ENCODE measurements at places on chromosomes 16 and 17.

DNA sequence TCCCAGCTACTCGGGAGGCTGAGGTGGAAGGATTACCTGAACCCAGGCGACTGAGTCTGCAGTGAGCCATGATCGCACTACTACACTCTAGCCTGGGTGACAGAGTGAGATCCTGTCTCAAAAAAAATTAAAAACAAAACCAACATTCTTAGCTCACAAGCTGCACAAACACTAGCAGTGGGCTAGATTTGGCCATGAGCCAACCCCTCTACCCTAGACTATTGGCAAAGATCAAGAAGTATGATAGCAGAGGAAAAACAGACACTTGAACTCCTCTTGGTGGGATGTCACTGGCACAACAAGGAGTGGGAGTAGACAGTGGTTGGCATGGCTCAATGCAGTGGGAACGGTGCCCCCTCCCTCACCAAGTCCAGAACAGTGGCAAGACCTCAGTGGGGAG, 19.6 kb upstream of the RIPOR1 start:
- no peak for DNase-seq

GRCh38 chr16:50473356-50473945, 74.7 kb upstream of the NKD1 start:
- no peak for DNase-seq

GRCh38 chr17:31388770-31389656, 2.5 kb upstream of the RAB11FIP4 start:
- peak; percentile 22 for DNase-seq

DNA sequence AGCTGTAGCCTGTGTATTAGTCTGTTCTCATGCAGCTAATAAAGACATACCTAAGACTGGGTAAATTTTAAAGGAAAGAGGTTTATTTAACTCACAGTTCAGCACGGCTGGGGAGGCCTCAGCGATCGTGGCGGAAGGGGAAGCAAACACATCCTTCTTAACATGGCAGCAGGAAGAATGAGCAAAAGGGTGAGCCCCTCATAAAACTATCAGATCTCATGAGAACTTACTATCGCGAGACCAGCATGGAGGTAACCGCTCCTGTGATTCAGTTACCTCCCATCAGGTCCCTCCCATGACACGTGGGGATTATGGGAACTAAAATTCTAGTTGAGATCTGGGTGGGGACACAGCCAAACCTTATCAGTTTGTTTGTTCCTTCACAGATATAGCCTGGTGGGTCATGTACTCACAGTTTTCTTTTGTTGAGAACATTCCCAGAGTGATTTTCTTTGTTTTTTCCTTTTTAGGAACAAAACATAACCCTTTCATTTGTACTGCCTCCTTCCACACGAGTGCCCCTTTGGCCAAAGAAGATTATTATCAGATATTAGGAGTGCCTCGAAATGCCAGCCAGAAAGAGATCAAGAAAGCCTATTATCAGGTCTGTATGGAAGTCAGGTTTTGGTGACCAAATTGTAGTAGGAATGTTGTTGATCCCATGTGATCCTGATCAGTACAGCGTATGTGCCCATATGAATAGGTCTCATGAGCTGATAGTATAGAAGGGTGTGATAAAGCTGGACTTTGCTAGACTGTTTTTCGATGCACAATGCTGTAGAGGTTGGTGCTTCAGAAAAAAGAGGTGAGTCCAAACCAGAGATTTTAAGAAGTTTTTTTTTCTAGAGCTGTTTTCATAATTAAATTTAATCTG, 8.5 kb downstream of the DNAJA3 start:
- no peak for DNase-seq

GRCh38 chr16:62060089-62060488, 23.9 kb upstream of the CDH8 start:
- no peak for DNase-seq

DNA sequence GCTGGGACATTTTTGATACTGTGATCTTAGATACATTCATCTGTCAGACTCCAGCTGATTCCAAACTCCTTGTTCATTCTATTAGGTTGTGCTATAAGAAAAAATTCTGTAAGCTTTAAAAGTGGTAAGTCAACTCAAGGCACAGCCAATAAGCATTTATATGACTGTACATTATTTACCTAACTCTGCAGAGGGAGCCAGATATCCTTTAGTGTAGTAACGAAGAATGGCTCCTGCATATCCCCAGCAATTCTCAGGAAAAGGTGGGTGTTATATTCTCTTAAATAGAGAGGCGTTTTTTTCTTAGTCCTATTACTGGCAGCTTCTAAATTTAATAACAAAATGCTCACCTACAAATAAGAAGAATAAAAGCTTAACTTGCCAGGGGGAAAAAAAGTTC, 374.3 kb upstream of the GOT2 start:
- DNase-seq, result no peak

- no peak for DNase-seq
Observed at GRCh38 chr17:22512997-22513538, 820.7 kb downstream of the KCNJ18 start.

GRCh38 chr17:80212962-80213642, 7.0 kb downstream of the SGSH start:
- no peak for DNase-seq

DNA sequence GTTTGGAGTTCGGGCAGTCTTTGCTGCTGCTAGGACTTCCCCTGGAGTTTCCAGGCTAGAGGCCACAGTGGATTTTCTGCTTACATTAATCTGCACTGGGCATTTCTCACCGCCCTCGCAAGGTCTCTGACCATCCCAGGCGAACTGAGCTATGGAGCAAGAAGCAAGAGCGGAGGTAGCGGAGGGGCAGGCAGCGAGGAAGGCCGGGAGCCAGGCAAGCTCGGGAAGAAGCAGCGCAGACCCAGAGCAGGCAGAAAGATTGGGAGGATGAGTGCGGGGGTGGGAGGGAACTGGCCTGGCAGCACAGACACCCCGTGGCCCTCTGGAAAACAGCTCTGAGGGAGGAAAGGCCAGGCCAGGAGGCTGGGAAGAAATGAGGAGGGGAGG, 3.8 kb downstream of the COTL1 start:
- no peak for DNase-seq

GRCh38 chr17:13540546-13540945, 61.2 kb downstream of the HS3ST3A1 start:
- no peak for DNase-seq

- no peak for DNase-seq
Observed at GRCh38 chr17:42476411-42476810, 17.7 kb downstream of the ATP6V0A1 start.

GRCh38 chr17:38667099-38667786, 7.5 kb downstream of the EPOP start:
- DNase-seq, result no peak

DNA sequence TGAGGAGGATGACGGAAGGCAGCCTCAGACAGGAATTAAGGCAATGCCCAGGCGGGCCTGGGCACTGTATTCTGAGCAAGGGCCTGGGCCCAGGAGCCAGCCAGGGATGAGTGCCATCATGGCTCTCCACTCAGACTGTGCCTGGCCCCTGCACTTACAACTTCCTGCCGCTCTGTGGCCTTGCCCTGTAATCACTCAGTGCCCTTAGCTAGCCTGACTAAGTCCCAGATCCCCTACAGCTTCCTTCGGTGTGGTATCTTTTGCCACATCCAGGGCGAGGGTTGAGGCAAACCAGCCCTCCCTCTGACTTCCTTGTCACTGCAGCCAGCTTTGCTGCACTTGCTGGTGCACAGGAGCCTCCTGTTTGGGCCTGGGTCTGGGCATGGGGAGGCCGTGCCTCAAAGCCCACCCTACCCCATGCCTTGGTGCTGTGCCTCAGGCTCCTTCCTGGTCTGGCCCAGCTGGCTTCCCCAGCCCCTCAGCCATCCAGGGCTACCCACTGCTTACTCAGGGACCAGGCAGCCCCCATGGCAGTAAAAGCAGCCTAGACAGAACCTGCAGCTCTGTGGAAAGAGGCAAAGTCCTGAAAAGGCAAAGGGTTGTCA, 9.3 kb downstream of the SLC46A1 start:
- no peak for DNase-seq
